ENCODE measurements at places on chromosomes 11 and 22.

GRCh38 chr11:47914743-47915142 is 65.6 kb upstream of the PTPRJ start:
- no peak for DNase-seq

DNA sequence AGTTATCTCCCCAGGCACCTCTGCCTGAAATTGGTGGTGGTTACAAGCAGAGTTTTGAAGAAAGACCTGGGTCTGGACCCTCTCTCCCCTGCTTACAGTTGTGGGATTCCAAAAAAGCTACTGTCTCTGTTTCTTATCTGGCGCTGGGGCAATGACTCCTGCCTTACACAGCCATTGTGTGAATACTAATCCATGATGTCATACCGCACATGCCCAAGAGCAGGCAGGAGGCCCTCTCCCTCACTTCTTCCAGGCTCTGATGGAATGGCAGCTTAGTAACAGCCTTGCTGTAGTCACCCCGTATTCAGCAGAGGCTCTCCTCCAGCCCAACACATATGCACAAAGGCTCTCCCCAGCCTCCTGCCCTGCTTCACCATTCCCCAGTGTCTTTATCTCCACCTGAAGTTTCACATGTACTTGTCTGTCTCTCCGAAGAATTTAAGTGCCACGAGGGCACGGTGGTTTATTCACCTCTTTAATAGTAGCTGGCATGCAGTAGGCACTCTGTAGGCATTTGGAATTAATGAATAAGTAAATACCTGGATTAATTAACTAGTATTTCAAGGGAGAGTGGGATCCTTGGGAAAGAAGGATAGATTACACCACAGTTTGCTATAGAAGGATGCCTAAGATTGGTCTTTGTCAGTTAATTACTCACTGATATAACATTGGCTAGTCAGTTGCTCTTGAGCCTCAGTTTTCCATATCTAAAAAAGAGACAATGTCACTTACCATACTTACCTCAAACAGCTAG is 165.6 kb downstream of the ETS1 start:
- DNase-seq = no peak

DNA sequence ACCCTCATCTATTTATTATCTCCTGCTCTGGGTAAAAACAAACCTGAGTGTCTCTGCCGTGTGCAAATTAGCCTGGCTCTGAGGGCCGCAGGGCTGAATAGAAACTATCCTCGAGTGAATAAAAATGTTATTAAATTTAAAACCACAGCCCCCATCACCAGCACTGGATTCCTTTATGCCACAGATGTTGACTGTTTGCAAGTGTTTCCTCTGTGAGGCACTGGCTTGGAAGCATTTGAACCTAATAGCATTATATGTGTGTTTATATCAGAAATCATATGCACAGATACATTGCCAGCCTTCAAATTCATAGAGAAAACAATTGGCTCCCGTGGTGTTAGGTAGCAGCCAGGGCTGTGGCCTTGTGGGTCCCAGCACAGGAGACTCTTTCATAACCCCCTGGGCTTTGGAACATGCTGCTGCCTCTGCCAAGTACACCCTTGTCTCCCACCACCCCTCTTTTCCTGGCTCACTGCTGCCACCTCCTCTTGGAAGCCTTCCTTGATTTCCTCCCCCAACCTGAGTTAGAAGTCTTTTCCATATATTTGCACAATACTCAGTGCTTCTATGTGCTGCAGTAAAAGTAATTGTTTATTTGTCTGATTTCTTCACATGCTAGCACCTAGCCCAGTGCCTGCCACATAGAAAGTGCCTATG is 294.4 kb downstream of the DDX10 start:
- no peak for DNase-seq

DNA sequence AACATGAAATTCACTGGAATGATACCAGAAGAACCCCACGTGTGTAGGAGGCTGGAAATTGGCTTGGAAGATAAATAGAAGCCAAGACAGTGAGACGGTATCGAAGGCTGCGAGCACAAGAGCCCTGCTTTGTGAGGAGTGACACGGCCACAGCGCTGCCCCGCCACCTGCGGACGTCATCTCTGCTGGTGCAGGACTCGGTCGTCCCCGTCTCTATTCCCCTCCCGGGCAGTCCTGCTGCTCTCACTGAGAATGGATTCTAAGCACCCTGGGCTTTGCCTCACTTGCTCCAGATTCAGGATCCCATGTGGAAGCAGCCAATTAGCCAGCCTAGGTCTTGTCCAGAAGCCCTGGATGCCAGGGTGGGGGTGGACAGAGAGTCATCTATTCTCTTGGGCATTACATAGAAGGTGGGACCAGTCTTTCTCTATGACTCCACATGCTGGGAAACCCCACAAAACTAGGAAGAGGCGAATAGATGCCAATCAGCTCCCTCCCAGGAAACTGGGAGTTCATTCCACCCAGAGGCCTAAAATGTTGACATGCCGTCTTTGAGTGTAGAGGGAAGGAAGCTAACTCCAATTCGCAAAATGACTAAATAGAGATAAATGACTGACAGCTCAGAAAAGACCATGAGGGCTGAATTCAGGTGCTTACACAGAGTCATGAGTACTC is 25.1 kb downstream of the APOL3 start:
- DNase-seq = no peak

GRCh38 chr22:33699176-33699575 is 221.1 kb downstream of the LARGE1 start:
- no peak for DNase-seq

- DNase-seq = peak; percentile 44
These were observed 403 bp upstream of the SBF2 start for GRCh38 chr11:10294290-10294953.

DNA sequence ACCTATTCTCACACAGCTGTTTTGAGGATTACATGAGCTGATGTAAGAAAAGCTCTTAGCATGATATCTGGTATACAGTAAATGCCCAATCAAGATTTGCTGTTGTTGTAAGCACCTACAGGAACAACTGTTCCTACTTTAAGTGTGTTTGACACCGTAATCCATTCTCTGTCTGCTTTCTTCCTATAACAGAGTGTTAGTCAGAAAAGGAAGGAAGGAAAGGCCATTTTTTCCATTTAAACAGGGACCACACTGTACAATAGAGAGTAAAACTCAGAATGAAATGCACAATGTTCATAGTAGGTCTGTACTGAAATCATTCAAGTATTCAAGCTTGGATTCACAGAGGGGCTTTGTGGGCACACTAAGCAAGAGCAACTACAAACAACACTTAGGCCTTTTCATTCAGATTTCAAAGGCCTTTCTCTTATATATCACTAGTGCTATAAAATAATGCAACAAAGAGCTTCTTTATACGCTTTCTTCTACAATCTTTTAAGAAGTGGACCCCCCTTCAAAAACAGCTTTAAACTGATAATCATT is 21.5 kb downstream of the MTCH2 start:
- no peak for DNase-seq

GRCh38 chr11:119377961-119378667 is 3.4 kb downstream of the USP2 start:
- DNase-seq = no peak

DNA sequence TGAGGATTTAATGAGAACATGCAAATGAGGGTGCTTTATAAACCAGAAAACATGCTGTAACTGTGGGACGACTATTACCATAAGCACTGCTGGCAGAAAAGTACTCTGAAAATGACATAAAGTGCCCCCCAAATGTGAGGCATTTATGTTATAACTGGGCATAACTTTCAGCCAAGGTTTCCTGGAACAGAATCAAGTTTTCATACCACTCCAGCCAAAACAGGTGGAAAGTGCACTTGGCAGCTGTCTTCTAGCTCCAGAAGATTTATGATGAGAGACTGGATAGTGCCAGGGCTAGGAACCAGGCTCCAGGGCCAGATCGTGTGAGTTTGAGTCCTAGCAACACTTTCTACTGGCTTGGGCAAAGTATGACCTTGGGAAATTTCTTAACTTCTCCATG is 339.2 kb downstream of the TENM4 start:
- DNase-seq = no peak

DNA sequence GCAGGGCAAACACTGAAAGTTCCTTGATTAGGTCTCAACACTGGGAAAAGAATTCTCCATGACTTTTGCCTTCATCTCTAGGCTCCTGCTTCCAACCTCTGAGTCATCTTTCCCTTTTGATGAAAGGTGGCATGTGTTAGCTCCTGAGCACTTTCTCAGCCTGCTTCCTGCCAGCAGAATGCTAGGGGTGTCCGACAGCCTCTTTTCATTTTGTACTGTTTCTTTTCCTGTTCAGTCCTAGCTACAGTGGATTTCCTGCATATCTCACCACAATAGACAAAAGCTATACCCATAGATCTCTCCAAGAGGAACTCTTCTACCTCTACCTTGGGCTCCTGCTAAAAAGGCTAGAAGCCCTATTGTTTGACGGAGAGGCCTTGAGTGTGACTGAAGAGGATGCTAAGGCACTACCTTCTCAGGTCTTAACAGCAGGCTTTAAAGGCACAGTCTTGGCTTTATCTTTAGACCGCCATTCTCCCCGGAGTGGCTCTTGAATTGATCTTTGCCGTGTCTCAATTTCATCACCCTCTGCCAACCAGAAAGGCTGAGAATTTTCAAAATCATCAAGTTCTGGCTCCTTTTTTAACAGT is 145.5 kb downstream of the RBFOX2 start:
- peak; percentile 68 for DNase-seq
